Activated T-helper 1 cell treated with Interleukin-2 at 50 U/mL for 16 hours (primary cell): ENCODE measurements at places on chromosomes 6 and 20.

GRCh38 chr6:7135755-7136154 lies 28.0 kb downstream of the RREB1 start:
- DNase-seq = no peak

GRCh38 chr20:21901470-21902275 lies 196.2 kb downstream of the PAX1 start:
- no peak for DNase-seq

GRCh38 chr6:20058121-20058905 lies 154.0 kb downstream of the MBOAT1 start:
- DNase-seq = no peak

- no peak for DNase-seq
Measured at GRCh38 chr20:61499859-61500554, 247.9 kb downstream of the CDH4 start.

- no peak for DNase-seq
Measured at GRCh38 chr20:59325142-59325523, 24.7 kb downstream of the EDN3 start.

GRCh38 chr6:55892749-55893357 lies 17.5 kb upstream of the BMP5 start:
- DNase-seq = no peak

DNA sequence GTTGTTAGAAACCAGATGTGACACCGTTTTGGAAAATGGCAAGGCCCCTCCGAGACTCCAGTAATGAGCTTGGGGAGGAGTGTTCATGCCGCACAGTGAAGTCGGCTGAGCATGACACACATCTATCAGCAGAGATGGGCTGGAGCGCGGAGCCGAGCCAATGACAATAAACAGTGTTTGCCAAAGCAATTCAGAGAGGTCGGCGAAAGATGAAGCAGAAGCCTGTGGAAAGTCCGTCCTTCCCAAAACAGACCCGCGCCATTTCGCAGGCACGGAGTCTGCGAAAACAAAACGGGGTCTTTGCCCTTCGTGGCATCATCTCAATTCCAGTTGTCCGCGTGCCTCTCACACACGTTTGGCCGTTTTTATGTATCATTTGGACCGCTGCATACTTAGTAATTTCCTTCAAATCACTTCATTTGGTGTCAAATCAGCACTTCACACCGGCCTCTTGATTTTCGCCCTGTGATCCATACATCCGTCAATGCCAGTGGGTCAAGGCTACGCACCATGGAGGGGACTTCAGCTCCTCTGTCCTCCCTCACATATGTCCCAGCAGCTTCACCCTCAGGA lies 71.3 kb downstream of the SULF2 start:
- DNase-seq = no peak

DNA sequence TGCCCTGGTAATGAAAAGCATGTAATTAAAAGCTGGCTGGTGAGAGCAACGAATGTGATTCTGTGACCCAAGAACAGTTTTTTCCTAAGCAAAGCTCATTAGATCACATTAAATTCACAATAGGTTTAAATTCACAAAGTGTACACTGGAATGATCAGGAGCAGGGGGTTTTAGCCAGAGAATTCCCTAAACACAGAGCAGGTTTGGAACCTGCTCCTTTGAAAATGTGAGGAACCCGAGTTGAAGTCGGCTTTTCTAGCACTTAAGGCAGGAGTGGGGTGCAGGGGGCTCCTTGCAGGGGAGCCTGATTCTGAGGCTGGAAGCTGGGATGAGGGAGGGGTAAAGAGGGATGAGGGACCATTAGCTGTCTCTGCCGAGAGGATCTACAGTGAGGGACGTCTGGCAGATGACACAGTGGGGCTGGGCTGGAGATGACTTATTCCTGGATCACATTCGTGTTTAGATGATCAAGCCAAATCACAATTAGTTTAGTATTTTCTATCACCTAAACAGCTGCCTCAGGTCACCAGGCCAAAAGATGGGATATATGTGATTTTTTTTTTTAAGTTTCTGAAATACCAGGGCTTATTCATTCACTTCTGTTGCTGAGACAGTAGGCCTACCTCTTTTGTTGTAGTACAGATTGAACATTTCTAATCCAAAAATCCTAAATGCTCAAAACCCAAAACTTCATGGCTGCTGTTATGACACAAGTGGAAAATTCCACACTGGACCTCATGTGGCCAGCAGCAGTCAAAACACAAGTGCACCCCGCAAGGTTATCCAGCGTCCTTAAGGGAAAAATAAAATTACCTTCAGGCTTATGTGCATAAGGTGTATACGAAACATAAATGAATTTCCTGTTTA lies 93.1 kb upstream of the HIVEP1 start:
- no peak for DNase-seq

- DNase-seq = peak; percentile 33
Measured at GRCh38 chr6:38713812-38714211, 1.3 kb upstream of the DNAH8 start.

- no peak for DNase-seq
Measured at GRCh38 chr6:170448317-170448716, 104.8 kb downstream of the PSMB1 start.

GRCh38 chr6:41371461-41371991 lies 36.1 kb downstream of the NCR2 start:
- DNase-seq = no peak

- no peak for DNase-seq
Measured at GRCh38 chr6:6908121-6908520, 199.6 kb upstream of the RREB1 start.

- no peak for DNase-seq
Measured at GRCh38 chr20:10611357-10611756, 62.4 kb downstream of the JAG1 start.

GRCh38 chr6:42404484-42404883 lies 47.2 kb downstream of the TRERF1 start:
- no peak for DNase-seq

GRCh38 chr6:108464418-108465097 lies 96.2 kb upstream of the FOXO3 start:
- DNase-seq = no peak

DNA sequence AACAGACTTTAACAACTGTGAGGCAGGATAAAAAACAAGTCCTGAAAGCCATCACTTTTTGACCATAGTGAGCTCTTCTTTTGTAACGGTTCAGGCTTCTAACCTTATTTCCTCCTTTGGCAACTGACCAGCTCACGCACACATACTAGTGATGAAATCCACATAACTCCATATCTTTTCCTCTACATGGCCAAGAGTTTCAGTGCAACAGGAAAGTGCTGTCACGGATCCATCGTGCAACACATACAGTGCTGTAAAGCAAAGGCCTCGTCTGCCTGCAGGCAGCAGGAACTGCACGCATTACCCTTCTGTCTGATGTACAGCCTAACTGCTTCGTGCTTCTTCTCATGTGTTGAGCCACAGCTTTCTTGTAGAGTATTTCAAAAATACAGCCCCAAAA lies 108.5 kb downstream of the EPM2A start:
- DNase-seq = no peak

DNA sequence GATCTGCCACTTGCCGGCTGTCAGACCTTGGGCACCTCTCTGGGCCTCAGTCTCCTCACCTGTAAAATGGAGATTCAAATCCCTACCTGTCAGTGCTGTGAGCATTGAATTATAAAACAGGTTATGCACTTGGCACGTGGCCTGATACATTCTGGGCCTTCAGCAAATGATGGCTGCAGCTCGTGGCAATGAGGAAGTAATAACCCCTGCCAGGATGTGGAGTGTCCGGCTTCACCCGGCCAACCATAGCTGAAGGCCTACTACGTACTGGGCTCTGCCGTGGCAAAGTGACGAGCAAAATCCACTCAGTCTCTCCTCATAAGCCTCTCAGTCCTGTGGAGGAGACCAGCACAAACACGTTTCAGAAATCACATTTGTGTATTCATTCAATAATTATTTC lies 10.9 kb upstream of the VSTM2L start:
- no peak for DNase-seq

DNA sequence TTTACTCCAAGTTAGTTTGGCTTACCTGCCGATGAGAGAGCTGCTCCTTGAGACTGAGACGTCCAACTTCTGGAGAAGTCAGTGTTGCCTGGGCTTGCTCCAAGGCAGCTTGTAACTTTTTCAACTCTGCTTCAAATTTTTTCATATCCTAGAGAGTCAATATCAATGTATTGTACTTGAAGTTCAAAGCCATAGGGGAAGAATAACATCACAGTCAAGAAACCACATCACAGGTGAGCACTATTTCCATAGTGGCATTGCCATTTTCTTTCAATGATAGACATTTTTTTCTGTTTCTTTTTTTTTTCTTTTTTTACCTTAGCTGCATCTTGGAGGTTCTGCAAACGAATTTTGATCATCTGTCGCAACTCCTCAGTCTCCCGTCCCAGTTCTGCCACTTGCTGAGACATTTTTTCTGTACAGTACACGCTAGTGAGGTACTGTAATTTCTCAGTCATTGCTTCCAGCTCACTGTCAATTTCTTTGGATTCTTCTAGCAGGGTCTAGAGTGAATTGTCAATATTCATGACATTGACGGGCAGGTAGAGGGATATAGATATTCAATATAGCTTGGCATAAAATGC lies 326.7 kb downstream of the SYNE1 start:
- no peak for DNase-seq

DNA sequence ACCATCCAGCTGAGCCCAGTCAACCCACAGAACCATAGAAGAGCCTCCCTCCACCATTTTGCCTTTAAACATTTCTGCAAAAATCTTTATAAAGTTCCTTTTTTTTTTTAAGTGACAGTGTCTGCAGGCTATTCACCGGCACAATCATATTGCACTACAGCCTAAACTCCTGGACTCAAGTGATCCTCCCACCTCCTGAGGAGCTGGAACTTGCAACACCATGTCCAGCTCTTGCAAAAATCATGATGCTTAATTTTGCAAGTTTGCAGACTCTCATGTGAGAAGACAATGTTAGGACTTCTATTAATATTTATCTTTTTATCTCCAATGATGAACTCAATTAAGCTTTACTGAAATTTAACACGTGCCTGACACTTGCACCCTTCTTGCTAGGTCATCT lies 88.8 kb downstream of the INSM1 start:
- DNase-seq = no peak

DNA sequence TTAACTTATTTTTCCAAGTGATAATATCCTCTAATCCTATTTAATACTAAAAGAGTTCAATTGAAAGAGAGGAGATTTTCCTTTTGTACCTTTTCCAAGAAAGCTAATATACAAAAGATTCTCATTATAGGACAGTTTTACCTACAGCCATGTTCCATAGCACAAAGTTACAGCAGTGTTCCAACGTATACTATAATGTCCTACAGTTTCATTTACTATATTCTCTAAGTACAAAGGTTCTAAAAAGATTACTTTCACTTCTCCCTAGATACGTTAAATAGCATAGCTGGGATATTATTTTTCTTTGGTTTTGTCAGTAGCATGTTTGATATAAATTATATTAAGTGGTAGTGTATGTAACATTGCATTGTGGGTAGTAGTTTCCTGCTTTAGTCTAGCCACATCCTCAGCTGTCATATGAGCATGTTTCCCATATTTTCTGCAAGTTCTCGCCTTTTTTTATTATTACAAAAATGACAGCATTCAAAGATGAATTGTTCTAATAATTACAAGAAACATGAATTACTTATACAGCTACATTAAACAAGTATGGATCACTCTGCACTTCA lies 4.4 kb upstream of the RUNX2 start:
- DNase-seq = no peak

DNA sequence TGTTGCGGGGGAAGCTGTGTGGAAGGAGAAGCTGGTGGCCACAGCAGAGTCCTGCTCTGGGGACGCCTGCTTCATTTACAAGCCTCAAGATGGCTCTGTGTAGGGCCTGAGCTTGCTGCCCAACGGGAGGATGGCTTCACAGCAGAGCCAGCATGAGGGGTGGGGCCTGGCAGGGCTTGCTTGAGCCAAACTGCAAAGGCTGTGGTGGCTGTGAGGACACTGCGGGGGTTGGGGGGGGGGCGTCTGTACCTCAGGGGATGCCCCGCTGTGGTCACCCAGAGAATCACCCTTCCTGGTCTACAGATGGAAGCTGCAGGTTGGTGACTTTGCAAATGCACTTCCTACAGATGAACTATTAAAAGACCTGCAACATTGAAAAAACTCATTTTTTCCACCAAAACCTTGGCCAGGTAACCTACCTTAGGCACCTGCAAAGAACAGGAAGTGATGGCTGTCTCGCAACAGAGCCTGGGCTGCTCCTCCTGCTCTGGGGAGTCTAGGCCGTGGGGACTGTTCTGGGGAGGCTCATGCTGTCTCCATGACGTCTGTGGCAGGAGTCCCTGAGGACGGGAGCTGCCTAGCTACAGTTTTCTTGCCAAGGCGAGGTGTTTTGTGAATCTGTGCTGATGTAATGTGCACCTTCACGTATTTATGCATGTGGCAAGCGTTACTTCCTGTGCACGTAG lies 7.3 kb downstream of the NPBWR2 start:
- no peak for DNase-seq

DNA sequence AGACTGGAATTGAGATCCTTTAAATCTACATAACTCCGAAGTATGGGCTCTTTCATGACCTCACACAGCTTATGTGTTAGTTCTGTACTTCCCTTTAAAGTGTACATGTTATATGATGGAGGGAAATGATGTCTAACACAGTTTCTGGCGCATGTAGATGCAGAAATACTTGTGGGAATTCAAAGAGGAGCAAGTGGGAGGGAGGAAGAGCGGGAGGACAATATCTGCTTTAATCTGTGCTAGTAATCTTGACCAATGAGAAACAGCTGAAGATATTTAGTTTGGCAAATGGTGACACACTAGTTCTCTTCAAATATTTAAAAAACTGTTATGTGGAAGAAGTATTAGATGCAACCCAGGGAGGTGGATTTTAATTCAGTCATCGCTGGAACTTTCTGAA lies 62.9 kb upstream of the PLEKHG1 start:
- no peak for DNase-seq

DNA sequence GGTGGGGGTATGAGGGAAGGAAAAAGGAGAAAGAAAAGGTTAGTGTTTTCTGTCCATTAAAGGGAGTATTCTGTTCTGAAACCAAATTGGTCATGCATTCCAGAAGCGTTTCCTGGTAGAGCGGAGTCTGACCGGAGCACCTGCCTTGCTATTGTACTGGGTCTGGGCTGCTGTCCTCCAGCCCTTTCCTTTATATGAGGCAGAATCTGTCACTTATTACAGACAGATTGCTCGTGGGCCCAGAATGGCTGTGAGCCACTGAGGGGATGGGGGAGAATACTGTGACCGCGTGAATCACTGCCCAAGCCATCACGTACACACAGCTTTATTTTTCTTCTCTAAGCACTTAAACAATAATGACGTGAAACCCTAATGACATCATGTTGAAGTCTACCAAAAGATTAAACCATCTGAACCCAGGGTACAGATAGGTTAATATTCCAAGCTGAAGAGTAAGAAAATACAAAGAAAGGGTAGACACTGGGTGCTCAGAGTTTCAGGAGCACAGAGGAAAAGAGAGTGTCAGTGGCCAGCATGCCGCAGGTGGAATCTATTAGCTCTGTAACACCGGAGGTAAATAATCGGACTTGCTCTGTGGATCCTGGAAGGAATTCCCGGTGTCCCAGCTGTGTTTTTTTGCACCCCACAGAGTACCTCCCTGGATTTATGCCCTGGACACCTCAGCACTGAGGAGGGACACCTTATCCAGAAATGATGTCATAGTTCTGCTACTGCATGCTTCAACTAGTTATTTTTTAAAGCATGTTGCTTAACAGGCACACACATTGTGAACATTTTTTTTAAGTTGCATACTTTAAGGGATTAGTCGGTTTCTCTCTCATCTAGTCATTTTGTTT lies 573.3 kb downstream of the PKHD1 start:
- no peak for DNase-seq
